Stimulated activated CD8-positive, alpha-beta memory T cell treated with anti-CD3 and anti-CD28 coated beads, Interleukin-4, amount 100 ng/mL, for 1 hour (primary cell): ENCODE measurements at places on chromosomes 11 and 22.
A peak's percentile ranks its signal among the peaks of the same experiment; 100 is the strongest.

GRCh38 chr11:122853971-122854446 is 15.7 kb downstream of the CRTAM start:
- no peak for DNase-seq

- no peak for DNase-seq
These were observed 76.6 kb downstream of the ST3GAL4 start for GRCh38 chr11:126432065-126432461.

DNA sequence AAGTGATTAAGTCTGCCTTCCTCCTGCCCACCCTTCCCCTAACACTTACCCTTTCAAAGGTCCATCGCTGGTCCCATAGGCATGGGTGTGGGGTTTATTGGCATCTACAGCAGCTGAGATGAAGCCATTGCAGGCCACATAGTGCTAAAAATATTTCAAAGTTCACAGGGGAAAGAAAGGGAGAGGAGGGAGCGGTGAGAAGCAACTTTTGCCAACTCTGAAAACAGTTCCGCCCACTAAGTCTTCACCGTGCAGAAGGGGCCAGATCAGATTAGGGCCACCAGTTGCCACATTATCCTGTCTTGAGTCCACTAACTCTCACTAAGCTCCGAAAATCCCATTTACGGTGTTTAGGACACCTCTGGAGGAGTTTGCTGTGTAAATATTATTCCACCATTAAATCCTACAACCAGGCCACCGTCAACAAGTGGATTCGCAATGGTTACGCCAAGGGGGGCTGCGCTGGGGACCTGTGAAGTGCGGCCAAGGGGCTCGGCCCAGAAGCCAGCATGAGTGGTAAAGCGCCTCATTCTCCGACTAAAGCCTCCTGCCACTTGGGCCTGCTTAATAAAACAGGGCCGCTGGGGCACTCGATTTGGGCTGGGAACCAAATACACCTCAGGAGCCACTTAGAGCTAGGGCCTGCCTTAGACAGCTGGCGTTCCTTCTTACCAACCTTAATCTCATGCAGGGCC is 534.9 kb downstream of the MIAT start:
- no peak for DNase-seq

DNA sequence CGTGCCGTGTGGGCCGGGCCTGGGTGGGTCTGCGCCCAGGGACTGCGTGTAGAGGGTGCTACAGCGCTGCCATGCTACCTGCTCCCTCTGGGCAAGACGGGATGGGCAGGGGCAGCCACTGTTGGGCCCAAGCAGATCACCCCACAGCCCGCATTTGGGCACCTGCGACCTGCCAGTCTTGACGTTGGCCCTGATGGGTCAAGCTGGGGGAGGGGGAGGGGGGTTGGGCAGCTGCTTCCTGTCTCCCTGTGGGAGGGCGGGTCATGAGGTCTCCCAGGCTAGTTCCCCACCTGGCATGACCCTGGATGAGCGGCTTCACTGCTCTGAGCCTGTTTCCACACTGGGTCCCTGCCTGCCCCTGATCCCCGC is 2.8 kb upstream of the RPS19BP1 start:
- no peak for DNase-seq

GRCh38 chr11:44624761-44625221 is 59.3 kb downstream of the CD82 start:
- no peak for DNase-seq

DNA sequence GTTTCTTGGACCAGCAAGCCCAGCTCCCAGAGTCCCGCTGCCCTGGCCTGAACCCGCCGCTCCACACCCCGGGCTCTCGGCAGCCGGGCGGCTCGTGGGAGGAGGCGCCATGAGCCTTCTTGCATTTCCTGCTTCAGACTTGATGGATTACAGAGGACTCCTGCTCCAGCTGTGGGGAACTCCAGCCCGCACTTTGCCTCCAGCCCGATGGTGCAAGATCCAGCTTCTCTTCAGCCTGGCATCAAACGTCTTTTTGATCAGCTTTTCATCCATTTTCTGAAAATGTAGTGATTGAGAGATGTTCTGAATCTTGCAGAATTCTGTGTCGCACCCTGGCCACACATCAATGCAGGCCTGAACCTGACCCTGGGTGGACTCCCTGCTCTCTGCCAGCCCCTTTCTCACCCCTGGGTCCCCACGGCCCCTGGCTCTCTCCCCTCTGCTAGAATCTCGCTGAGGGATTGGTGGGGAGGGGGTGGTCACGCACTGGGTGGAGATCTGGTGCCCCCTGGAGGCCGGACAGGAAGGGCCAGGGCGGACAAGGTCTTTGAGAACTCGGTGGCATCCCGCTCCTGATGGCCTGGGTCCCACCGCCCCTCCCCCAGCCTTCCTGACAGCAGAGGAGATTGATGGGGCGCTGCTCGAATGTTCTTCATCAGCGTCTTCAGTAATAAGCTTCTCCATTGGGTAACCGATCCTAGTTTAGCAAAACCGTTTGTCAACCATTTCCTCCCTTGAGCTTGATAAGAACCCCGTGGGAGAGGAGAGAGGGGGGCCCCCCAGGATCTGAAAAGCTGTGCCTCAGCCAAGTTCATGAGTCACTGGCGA is 12.1 kb upstream of the NFAM1 start:
- DNase-seq, result peak; percentile 54
